ENCODE measurements at places on chromosomes 1 and 21.

- no peak for DNase-seq
Measured at GRCh38 chr1:99239690-99240089, 24.6 kb upstream of the PLPPR4 start.

DNA sequence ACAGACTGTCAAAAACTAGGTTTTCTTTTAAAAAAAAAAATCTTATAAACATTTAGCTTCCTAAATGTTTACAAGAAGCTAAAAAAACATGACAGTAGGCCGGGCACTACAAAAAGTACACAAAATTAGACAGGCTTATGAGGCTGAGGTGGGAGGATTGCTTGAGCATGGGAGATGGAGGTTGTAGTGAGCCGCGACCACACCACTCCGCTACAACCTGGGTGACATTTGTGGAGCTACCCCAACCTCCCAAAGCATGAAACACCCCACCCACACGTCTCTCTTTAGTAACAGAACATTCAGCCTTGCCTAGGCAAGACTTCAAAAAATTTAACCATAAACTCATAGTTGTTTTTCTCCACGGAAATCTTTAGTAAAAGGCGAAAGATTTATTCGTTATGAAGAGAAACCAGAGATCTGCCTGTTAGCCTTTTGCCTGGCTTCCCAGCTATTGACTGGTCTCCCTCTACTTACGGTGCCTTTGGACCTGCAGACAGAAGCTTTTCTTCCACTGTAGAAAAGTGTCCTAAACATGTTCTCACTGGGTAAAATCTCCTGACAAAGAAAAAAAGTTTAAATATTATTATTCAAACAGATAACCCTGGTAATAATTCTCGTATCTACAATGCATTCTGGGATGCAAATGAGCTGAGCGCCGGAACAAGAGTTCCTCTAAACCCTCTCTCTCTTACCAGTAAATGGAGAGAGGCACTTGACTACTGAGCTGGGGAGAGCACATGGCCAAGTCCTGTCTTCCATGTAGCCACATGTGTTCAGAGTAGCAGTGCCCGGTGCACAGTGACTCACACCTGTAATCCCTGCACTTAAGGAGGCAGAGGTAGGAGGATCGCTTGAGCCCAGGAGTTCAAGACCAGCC lies 9.2 kb downstream of the RNU5D-1 start:
- peak; percentile 92 for DNase-seq

DNA sequence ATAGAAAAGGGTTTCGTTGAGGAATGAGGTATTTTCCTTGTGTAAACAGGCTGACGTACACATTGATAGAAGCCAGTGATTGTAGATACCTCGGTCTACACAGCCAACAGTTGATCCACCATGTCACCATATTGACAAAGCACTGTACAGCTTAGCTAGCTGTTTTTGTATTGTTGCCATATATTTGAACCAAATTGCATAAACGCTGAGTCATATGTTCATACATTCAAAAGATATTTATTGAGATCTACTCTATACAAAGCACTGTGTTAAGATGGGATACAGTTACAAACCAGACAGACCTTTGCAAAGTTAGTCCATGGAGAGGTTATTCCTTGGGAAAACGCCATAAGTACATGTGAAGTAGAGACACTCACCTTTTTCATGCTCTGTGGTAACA lies 132.4 kb upstream of the ATP1B1 start:
- no peak for DNase-seq

GRCh38 chr21:15034126-15034853 lies 30.5 kb downstream of the NRIP1 start:
- DNase-seq = no peak

Data from K562 (cell line).